ENCODE measurements at places on chromosomes 1 and 21.

GRCh38 chr1:63935143-63935542 is 161.3 kb downstream of the ROR1 start:
- no peak for DNase-seq

DNA sequence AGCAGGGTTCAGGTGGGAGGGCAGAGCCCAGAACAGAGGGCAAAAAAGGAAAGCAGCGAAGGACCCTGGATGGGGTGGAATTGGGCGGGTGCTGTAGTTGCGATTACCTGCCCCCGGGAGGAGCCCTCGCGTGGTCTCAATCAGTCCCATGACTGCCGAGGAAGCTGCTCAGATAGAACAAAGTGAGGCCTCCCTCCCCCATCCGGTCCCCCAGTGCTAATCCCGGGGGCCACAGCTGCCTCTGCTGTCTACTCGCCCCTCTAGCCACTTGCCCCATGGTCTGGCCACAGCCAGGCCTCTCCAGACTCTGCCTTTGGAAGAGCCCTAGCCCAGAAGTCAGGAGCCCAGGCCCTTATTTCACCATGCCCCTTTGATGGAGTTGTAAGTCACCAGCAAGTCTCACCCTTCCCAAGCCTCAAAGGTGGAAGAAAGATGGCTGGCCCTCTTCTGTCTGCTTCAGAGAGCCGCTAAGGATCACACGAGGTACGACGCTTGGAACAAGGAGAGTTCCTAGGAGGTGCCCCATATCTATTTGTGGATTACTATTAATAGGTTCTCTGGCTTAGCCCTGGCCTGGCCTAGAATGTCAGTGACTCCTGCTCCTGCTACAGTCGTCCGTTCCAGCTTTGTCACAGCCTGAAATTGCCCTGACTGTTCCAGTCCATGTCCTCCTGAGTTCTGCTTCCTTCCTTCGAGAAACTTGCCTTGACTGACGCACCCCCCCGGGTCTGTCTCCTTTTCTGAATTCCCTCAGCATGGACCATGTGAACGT is 16.4 kb downstream of the ECHDC2 start:
- DNase-seq: peak; percentile 23

GRCh38 chr1:34292472-34292871 is 115.8 kb downstream of the C1orf94 start:
- no peak for DNase-seq

DNA sequence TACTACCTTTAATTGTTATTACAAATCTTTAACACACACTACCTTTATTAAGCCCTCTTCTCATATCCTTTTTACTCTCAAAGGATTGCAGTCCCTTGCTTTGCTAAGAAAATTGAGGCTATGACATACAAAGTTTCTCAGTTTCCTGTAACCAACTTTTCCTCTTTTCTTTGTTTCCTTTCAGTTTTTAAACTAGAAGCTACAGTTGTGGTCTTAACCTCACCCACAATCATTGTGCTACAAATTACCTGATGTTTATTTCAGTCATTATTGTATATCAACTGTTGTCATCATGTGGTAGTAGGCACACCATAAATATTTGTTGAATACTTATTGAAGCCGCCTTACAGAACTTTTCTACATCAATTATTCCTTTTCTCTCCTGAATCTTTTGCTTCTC is 51.8 kb downstream of the SLAMF6 start:
- DNase-seq: no peak

DNA sequence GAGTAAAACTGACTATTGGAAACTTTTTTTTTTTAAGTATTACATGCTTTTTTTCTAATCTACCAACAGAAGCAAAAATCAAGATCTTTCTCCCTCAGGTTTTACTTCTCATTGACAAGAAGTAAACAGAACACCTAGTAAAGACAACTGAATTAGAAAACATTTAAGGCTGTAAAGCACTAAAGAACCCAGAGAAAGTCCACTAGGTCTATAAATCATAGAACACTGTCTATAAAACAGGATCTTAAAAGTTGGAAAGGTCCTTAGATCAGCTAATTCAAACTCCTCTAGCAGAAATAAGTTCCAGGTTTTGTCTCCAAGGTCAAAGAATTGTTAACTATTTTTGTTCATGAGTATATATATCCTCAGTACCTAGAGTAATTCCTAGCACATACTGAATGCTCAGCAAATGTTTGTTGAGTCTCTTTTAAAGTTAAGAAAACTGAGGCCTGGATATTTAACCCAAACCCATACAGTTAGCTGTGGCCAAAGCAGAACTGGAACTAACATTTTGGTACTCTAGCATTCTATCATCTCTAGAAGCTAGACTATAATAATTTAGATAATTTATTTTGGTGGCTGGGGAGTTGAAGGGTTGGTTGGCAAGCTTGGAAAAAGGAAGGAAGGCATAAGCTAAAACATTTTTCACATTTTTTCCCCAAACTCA is 3.0 kb downstream of the EPS15 start:
- DNase-seq: no peak

DNA sequence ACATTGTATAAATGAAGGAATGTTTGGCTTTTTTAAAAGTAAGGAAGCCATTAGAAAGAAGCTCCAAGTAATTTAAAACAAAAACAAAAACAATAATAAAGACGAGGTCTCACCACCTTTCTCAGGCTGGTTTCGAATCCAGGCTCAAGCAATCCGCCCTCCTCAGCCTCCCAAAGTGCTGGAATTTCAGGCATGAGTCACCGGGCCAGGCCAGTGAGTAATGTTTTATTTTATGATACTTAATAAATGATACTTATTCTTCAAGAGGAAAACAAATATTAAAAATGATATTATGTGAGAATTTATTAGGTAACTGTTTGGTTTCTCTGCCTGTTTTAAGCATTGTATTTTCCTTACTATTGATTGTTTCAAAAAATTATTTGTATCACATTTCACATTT is 201.4 kb upstream of the BRINP3 start:
- DNase-seq: peak; percentile 8

DNA sequence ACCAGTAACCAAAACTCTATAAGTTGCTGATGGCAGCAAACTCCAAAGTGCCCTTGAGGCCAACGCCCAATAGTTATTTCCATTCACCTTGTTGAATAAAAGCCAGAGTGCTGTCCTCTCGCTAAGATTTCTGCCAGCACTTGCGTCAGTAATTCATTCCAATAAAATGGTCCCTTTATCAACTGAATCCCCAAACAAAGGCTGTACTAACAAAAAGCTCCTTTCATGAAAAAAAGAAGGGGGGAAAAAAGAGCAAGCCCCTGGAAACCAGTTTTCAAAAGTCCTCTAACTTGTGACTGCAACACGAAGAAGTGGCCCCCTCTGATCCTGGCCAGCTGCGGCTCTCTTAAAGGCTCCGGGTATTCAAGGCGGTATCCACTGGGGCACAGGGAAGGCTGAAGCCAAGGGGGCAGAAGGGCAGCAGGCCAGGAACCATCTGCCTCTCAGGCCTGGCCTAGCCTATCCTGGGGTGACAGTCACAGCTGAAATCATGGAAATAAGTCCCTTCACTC is 55.8 kb upstream of the ZNF326 start:
- DNase-seq: no peak

DNA sequence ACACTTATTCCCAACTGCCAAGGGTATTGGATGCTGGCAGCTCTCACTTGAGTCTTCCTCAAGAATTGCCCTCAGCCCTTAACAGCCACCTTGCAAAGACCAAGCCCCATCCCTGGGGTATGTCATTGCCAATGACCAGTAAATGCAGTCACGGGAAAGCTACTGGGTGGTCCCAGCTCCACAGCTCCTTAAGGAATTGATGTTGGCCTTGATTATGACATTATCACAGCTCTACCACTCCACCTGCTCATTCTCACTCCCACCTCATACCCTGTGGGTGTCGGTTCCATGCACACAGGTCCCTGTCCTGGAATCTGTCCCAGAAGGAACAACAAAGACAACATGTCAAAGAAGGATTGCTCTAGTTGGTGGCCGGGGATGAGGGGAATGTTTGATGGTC is 60.5 kb upstream of the GJB5 start:
- DNase-seq: no peak

DNA sequence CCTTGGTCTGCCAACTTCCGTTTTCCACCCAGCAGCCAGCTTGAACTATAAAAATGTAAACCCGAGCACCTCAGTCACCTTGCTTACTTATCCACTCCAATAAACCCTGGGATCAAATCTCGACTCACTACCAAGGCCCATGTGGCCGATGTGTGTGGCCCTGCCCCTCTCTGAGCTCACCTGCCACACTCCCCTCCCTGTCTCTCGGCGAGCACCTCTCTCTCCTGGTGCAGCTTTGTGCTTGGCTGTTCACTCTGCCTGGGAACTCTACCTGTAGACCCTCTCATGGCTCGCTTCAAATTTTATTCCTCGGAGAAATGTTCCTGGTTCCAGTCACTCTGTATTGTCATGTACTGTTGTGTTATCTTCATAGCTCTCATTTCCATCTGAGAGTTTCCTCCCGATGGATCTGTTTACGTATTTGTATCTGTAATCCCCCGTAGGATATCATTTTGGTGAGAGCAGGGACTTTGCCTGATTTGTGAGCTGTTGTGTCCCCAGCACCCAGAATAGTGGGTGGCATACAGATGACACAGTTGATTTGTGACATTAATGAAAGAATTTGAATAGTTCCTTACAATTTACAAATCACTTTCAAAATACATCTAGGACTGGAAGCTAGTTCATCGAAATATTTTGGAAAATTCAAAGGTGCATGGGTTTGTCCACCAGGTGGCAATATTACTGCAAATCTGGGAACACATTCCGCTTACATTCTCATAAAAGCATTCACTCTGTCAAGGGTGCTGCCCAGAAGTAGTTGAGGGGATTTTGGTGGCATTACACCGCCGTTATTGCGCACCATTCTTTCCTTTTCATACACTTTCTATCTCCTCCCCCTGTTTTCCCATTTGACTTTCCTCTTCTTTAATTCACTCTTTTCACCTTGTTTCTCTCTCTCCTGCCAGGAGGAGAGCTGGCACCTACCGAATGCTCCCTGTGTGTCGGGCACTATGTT is 95.3 kb downstream of the ABCA4 start:
- peak; percentile 65 for DNase-seq

GRCh38 chr1:43878854-43879253 is 54.7 kb upstream of the ARTN start:
- no peak for DNase-seq

- DNase-seq: no peak
Observed at GRCh38 chr1:234825498-234826165, 215.7 kb upstream of the IRF2BP2 start.

- no peak for DNase-seq
Observed at GRCh38 chr1:26163684-26164035, 4.8 kb downstream of the FAM110D start.

- DNase-seq: peak; percentile 69
Observed at GRCh38 chr1:22053017-22053860, 730 bp downstream of the CDC42 start.

GRCh38 chr1:77976433-77977076 is 2.3 kb downstream of the FUBP1 start:
- DNase-seq: no peak

GRCh38 chr1:232789651-232790050 is 15.6 kb upstream of the MAP10 start:
- peak; percentile 40 for DNase-seq

- DNase-seq: no peak
Observed at GRCh38 chr1:79431340-79431739, 424.8 kb upstream of the ADGRL4 start.

GRCh38 chr1:18109058-18109755 is 1.6 kb downstream of the IGSF21 start:
- DNase-seq: no peak

GRCh38 chr21:41361053-41361785 is 608 bp upstream of the MX2 start:
- DNase-seq: no peak

DNA sequence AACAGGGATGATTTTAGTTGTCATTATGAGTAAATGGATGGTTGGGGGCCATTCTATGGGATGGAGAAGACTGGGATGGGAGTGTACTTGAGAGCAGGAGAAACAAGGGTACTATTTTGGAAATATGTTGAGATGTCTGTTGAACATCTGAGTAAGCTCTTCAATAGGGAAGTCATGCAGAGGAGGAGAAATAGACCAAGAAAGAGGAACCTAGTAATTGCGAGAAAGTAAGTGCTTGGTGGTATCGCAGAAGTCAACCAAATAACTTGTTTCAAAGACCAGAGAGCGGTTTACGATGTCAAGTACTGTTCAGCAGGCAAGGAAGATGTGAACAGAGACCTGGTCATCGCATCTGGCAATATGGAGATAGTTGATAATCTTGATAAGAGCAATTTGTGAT is 22.4 kb upstream of the CHRM3 start:
- DNase-seq: no peak

DNA sequence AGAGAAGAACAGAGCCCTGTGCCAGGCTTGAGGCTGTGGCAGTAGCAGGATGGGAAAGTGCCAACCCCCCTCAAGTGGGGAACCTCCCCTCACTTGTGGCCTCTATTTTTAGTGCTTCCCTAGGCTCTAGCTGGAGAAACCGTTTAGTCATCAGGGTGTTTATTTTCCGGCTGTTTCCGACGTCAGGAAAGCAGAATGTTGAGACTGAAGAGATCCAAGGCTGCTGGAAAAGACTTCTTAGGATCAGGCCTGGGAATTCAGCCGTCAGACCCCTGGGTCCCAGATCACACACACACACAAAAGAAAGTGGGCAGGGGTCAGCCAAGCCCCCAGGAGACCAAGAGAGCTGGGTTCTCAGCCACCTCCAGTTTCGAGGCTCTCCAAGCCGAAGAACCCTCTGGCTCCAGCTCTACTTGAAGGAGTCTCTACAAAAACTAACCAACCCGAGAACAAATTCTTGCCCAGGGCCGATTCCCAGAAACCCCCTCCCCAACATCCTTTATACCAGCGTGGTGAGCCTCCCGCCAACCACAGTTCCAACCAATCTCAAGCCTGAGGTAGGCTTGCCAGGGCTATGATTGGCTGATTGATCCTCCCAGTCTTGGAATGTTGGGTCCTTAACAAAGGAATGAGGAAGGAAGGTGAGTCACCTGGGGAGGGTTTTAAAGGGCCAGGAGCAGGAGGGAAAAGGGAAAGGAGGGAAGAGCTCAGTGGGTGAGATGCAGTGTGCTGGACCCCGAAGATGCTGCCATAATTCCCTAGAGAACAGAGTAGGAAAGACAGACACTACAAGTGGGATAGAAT is 2.5 kb upstream of the MEF2D start:
- DNase-seq: peak; percentile 91

GRCh38 chr1:75797606-75798216 is 1.0 kb downstream of the MSH4 start:
- no peak for DNase-seq

Data from fibroblast of skin of abdomen (primary cell).